ENCODE measurements at places on chromosomes 1 and 21. TPM values are rescaled to one million over a fixed set of nuclear protein-coding genes. Genes with fewer than 3 reads are reported as not detected.

GRCh38 chr1:41668054-41668660 is 183.7 kb upstream of the EDN2 start:
- no peak overlapping the region for H3K27ac ChIP-seq
- no peak overlapping the region for H3K4me3 ChIP-seq
- no peaks in the 10 kb centered on the region for H3K4me1 ChIP-seq
- peaks cover 7% of the 10 kb centered on the region for H3K27me3 ChIP-seq
- H3K36me3 ChIP-seq = no peaks in the 10 kb centered on the region

GRCh38 chr1:69777971-69778370 is 210.2 kb downstream of the LRRC7 start:
- H3K4me1 ChIP-seq = no peaks in the 10 kb centered on the region
- no peak for DNase-seq
- no peaks in the 10 kb centered on the region for H3K27me3 ChIP-seq
- no peaks in the 10 kb centered on the region for H3K36me3 ChIP-seq

DNA sequence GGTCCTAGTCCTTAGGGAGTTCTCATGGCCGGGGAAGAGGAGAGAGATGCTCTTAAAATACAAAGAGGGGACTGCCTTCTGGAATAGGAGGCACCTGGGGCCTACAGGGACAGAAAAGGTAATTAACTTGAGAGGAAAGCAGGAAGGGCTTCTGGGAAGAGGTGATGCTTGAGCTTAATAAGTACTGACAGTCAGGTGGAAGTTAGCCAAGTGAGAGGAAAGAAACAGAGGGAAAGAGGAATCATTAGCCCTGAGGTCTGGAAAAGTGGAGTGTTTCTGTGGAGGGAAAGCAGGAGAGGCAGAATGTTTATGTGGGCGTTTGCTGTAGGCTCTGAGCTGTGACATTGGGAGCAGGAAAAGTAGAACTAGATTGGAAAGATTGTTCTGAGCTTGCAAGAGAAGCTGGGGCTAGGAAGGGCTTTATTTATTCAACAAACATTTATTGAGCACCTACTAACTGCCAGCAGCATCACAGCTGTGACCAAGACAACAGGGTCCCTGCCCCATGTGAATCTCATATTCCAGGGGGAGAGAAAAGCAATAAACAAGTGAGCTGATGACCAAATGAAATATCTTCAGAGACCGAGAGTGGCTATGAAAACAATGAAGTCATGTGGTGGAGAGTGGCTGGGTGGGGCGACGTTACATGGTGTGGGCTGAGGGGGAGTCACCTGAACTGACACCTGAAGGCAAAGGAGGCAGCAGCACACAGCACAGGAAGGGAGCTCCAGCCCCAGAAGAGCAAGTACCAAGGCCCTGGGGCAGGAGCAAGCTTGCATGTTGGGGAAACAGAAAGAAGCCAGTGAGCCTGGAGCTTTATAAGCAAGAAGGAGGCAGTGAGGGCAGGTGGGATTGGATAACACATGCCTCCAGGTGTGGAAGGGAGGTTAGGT is 4.4 kb upstream of the FNDC5 start:
- H3K36me3 ChIP-seq = no peaks in the 10 kb centered on the region
- no peak overlapping the region for H3K4me3 ChIP-seq
- peaks cover 6% of the 10 kb centered on the region for H3K4me1 ChIP-seq

DNA sequence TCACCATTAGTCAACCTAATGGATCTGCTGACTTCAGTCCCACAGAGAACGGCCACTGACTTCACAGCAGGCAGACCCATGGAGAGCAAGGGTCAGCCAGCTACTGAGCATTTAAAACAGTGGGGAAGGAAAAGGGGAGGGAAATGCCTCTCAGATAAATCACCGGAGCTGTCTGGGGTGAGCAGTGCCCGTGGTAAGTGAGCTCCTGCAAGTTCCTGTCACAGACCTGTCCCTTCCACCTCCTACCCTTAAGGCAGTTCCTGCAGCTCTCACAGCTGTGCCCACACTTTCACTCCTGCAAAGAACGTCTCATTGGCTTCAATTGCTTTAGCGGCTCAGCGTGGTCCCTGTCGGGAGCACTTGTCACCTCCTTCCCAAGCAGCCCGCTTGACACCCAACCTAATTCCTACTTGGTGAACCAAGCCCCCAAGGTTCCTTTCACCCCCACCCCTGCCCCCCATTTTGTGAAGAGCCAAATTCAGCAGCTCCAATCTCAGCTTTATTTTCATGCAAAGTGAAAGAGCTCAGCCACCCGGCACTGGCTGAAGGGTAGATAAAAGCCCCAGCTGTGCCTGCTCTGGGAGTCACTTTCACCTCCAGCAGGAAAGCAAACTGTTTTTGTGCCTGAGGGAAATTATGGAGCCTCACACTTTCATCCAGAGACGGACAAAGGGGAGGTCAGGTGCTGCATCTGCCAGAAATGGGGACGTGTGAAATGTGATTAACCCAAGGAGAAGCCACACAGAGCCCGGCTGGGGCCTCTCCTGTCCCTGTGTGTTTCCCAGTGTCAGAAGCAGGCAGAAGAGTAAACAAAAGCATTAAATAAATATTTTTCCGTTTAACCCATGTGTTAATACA is 306.2 kb downstream of the TTLL7 start:
- peak overlapping the region; percentile 74 for H3K27ac ChIP-seq
- peaks cover 34% of the 10 kb centered on the region for H3K4me1 ChIP-seq
- peak overlapping the region; percentile 17 for H3K4me3 ChIP-seq

DNA sequence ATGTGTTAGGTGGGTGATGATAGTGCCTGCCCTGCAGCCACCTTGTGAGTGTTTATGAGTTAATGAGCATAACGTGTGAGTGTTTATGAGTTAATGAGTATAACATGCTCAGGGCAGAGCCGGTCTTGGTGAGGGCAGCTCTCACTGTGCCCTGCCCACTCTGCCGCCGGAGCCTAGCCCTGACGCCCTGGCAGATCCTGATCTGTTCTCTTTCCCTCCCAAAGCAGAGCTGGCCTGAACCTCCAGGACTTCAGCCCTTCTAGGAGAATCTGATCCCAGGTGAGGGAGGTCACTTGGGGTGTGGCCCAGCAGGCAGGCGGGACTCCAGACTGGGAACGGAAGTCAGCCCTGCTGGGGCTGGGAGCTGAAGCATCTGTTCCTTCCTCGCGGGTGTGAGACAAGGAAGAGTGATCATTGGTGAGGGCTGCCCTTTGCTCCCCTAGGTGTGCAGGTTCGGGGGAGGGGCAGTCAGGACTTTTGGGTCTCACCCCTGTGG is 5.7 kb downstream of the FBLIM1 start:
- no peak overlapping the region for H3K4me3 ChIP-seq
- no peaks in the 10 kb centered on the region for H3K27me3 ChIP-seq

- no peaks in the 10 kb centered on the region for H3K36me3 ChIP-seq
- no peak for DNase-seq
- H3K4me3 ChIP-seq = no peak overlapping the region
Observed at GRCh38 chr1:164363980-164364379, 195.0 kb upstream of the PBX1 start.

DNA sequence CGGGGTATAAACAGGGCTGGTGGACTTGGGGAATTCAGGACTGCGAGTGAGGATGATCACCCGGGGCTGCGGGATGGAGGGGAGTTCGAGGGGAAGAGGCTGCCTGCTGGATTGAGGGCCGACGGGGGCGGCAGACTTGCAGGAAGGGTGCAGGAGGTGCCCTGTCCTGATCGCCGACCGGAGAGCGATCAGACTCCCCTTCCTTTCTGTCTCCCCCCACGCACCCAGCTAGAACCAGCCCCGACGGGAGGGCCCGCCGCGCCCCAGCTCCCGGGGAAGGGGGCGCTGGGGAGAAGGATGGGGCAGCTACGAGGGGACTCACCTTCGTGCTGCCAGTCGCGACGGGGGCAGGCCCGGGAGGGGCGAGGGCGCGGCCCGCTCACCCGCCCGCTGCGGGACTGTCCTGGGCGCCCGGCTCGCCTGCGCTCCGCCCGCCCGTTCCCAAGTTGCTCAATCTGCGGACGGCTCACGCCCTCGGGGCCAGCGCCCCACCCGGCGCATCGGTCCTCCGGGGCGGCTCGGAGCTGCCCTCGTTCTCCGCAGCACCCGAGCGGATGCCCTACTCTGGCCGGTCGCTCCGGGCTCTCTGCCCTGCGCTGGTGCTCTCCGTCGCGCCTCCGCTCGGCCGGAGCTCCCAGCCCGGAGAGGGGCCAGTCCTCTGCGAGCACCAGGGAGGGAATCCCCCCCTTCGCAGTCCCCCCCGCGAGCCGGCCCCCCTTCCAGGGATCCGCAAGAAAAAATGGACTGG is at the start of gene RSPO1:
RSPO1 (minus strand) TSS at position 649 of the 748 bp plus-strand sequence. CDS start 5,231 bp downstream, outside the sequence.
- no peak for DNase-seq
- H3K4me1 ChIP-seq = no peaks in the 10 kb centered on the region
- no peaks in the 10 kb centered on the region for H3K36me3 ChIP-seq
- peaks cover 89% of the 10 kb centered on the region for H3K27me3 ChIP-seq
- H3K27ac ChIP-seq = no peak within 1 kb of the TSS

- H3K4me3 ChIP-seq = no peak overlapping the region
- H3K4me1 ChIP-seq = peaks cover 4% of the 10 kb centered on the region
- no peaks in the 10 kb centered on the region for H3K36me3 ChIP-seq
- DNase-seq = no peak
Observed at GRCh38 chr1:111789142-111789541, 33.4 kb downstream of the DDX20 start.

DNA sequence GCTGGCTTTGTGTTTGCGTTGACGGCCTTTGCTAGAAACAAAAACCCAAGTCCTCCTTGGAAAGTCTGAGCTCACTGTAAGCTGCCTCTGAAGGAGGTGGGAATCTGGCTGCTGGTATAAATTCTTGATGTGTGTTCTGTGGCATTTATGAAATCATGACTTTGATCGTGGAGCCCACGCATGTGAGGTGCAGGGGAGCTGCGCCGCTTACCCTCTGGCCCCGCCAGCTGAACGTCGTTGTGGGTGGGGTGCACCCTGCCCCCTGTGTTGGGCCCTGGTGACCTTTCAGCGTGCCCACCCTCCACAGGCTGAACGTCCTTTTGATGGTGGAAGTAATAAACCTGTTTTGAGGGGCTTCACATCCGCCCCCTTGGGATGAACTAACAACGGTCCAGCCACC is 21.2 kb upstream of the DIP2A start:
- H3K36me3 ChIP-seq = peaks cover 30% of the 10 kb centered on the region
- H3K4me3 ChIP-seq = no peak overlapping the region
- no peaks in the 10 kb centered on the region for H3K4me1 ChIP-seq
- no peak overlapping the region for H3K27ac ChIP-seq
- no peaks in the 10 kb centered on the region for H3K27me3 ChIP-seq

DNA sequence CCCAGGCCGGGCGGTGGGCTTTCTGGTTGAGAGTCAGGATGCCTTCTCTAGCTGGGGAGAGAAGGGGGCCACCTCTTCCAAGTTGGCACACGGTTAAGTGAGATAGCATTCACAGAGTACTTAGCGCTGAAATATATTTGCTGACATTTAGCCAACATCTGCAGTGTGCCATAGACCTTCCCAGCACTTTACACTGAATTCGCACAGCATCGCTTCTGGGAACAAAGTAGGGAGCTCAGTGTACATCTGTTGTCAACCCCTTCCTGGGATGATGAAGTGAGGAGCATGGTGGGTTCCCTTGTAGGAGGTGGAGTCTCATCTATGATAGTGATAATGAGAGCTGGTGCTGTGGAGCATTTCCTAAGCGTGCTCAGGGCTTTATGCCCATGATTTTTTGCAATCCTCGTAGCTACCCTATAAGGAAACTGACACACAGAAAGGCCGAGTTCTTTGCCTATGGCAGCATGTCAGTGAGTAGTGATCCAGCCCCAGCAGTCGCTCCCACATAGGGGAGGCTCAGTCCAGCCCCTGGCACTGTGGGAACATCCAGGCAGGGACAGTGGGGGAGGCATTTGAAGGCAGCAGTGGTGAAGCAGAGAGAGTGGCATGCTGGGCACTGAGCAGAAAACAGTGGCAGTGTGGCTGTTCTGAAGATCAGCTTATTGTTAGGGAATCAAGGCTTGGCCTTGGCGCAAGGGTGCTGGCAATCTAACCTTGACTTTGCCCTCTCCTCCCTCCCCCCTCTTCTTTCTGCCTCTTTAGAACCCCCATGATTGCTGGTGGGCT is 176.2 kb downstream of the PGBD5 start:
- no peaks in the 10 kb centered on the region for H3K27me3 ChIP-seq
- peaks cover 14% of the 10 kb centered on the region for H3K4me1 ChIP-seq
- no peaks in the 10 kb centered on the region for H3K36me3 ChIP-seq
- DNase-seq = no peak

DNA sequence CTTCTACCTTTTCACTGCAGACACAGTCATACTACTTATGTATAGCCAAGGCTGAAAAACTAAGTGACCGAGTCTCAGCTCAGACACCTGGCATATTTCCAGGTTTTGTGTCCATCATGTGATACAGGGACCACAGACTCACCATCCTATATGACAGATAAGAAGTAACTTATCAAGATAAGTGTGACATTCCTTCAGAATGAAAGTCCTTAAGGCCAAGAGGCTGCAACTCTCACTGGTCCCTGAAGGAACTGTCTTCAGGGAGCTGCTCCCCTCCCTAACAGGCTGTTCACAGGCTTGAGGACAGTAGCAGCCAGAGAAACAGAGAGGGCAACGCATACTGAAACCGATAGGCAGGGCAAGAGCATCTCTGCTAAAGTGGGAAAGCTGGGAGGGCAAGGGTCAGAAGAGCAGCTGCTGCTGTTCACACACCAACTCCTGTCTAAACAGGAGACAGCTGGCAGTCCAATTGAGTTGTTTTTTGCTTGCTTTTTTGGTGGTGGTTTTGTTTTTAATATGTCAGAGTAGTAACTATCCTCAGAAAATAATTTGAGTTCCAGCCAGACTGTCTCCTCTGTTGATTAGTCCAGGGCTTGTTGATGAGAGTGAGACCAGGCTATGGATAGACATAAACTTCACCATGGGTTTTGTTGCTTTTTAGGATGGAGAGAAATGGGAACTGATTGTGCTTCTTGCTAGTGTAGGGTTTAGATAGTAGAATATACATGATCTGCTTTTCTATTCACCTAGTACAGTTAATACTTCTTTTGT is 67.7 kb downstream of the MACF1 start:
- no peak overlapping the region for H3K4me3 ChIP-seq
- H3K27ac ChIP-seq = no peak overlapping the region
- no peak for DNase-seq
- H3K36me3 ChIP-seq = no peaks in the 10 kb centered on the region
- H3K4me1 ChIP-seq = peaks cover 15% of the 10 kb centered on the region

GRCh38 chr1:85992791-85993190 is 163.8 kb downstream of the COL24A1 start:
- H3K27ac ChIP-seq = no peak overlapping the region
- no peak for DNase-seq
- H3K27me3 ChIP-seq = no peaks in the 10 kb centered on the region
- no peak overlapping the region for H3K4me3 ChIP-seq
- H3K36me3 ChIP-seq = no peaks in the 10 kb centered on the region

GRCh38 chr1:60916199-60916598 is 166.2 kb upstream of the NFIA start:
- peaks cover 7% of the 10 kb centered on the region for H3K4me1 ChIP-seq
- H3K4me3 ChIP-seq = no peak overlapping the region
- H3K27ac ChIP-seq = no peak overlapping the region
- DNase-seq = no peak
- no peaks in the 10 kb centered on the region for H3K27me3 ChIP-seq

GRCh38 chr21:35239811-35240219 is 190.7 kb upstream of the RUNX1 start:
- H3K36me3 ChIP-seq = no peaks in the 10 kb centered on the region
- DNase-seq = no peak
- no peak overlapping the region for H3K4me3 ChIP-seq
- H3K27me3 ChIP-seq = no peaks in the 10 kb centered on the region

GRCh38 chr1:30851286-30851685 is 57.3 kb downstream of the SDC3 start:
- no peaks in the 10 kb centered on the region for H3K36me3 ChIP-seq
- H3K4me3 ChIP-seq = no peak overlapping the region
- DNase-seq = no peak
- no peaks in the 10 kb centered on the region for H3K27me3 ChIP-seq
- peaks cover 13% of the 10 kb centered on the region for H3K4me1 ChIP-seq

The GLIS1 gene
- total RNA-seq = 0.21 TPM
